ENCODE measurements at places on chromosomes 7 and 10. TPM values are rescaled to one million over a fixed set of nuclear protein-coding genes. Genes with fewer than 3 reads are reported as not detected.

GRCh38 chr7:8319115-8319514 lies 57.1 kb upstream of the ICA1 start:
- H3K4me3 ChIP-seq, result no peak overlapping the region
- DNase-seq, result no peak
- H3K27ac ChIP-seq, result no peak overlapping the region
- H3K36me3 ChIP-seq, result no peaks in the 10 kb centered on the region

DNA sequence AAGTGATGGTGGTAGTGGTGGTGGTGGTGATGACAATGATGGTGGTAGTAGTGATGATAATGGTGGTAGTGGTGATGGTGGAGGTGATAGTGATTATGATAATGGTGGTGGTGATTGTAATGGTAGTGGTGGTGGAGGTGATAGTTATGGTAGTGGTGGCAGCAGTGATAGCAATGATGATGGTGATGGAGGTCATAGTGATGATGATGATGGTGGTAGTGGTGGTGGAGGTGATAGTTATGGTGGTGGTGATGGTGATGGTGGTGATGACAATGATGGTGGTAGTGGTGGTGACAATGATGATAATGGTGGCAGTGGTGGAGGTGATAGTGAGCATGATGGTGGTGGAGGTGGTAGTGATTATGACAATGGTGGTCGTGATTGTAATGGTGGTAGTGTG lies 191.7 kb upstream of the RNF32 start:
- no peak overlapping the region for H3K27ac ChIP-seq
- H3K27me3 ChIP-seq, result peaks cover 8% of the 10 kb centered on the region
- H3K36me3 ChIP-seq, result no peaks in the 10 kb centered on the region
- DNase-seq, result no peak

GRCh38 chr10:516764-517163 lies 172.7 kb downstream of the DIP2C start:
- no peak overlapping the region for H3K4me3 ChIP-seq
- no peak overlapping the region for H3K27ac ChIP-seq
- no peaks in the 10 kb centered on the region for H3K36me3 ChIP-seq
- no peaks in the 10 kb centered on the region for H3K27me3 ChIP-seq
- peaks cover 4% of the 10 kb centered on the region for H3K4me1 ChIP-seq
- DNase-seq, result no peak

- DNase-seq, result peak; percentile 36
- H3K4me1 ChIP-seq, result no peaks in the 10 kb centered on the region
- no peaks in the 10 kb centered on the region for H3K27me3 ChIP-seq
- no peaks in the 10 kb centered on the region for H3K36me3 ChIP-seq
- no peak overlapping the region for H3K27ac ChIP-seq
These were observed 118.6 kb downstream of the SH3PXD2A start for GRCh38 chr10:103736763-103737162.

DNA sequence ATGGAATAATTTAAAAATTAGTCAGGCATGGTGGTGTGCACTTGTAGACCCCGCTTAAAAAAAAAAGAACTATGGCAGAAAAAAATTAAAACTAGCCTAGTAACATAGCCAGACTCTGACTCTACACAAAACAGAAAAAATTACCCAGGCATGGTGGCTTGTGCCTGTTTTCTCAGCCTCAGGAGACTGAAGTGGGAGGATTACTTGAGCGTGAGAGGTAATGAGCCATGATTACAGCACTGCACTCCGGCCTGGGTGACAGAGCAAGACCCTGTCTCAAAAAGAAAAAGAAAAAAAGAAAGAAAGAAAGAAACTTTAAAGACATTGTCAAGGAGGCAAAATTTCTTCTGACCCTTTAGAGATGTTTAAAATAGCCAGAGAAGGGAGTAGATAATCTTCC lies 109.0 kb upstream of the TMEM106B start:
- H3K27me3 ChIP-seq, result no peaks in the 10 kb centered on the region
- H3K27ac ChIP-seq, result no peak overlapping the region
- H3K4me3 ChIP-seq, result no peak overlapping the region
- H3K36me3 ChIP-seq, result no peaks in the 10 kb centered on the region
- no peaks in the 10 kb centered on the region for H3K4me1 ChIP-seq

DNA sequence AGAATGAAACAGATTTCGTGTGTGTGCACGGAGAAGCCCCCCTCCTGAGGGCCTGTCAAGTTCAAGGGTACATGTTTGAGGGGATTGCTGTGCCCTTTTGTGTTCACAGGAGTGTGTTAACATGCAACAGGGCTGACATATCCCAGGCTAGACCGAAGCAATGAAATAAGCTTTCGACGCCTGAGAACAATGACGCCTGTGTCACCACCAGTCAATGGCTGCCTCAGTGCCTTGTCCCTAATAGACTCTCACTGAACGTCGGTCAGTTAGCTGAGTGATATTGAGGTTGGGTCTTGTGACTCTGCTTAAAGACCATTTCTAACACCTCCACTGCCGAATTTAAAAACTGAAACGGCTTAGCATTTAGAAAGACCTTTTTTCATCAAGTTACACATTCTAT lies 175.2 kb upstream of the TCF7L2 start:
- no peaks in the 10 kb centered on the region for H3K4me1 ChIP-seq
- no peak overlapping the region for H3K4me3 ChIP-seq
- DNase-seq, result no peak
- no peaks in the 10 kb centered on the region for H3K27me3 ChIP-seq
- H3K36me3 ChIP-seq, result peaks cover 10% of the 10 kb centered on the region
- no peak overlapping the region for H3K27ac ChIP-seq

DNA sequence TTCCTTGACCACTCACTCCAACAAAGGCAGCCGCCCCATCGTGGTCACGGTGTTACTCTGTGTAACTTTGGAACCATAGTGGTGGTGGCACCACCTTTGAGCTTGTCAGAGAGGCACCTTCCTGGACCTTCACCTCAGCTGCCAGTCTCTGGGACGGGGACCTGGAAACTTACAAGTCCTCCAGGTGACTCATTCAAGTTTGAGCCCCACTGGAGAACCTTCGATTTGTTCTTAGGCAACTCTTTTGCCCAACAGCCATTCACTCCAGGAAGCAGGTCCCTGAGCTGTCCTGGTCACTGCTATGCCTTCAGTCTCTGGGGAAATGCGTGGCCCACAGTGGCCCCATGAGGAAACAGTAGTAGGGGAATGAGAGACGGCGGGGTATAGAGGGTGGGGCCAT lies 17.2 kb downstream of the STX1A start:
- no peak for DNase-seq
- H3K36me3 ChIP-seq, result peaks cover 29% of the 10 kb centered on the region
- H3K4me1 ChIP-seq, result peaks cover 16% of the 10 kb centered on the region

DNA sequence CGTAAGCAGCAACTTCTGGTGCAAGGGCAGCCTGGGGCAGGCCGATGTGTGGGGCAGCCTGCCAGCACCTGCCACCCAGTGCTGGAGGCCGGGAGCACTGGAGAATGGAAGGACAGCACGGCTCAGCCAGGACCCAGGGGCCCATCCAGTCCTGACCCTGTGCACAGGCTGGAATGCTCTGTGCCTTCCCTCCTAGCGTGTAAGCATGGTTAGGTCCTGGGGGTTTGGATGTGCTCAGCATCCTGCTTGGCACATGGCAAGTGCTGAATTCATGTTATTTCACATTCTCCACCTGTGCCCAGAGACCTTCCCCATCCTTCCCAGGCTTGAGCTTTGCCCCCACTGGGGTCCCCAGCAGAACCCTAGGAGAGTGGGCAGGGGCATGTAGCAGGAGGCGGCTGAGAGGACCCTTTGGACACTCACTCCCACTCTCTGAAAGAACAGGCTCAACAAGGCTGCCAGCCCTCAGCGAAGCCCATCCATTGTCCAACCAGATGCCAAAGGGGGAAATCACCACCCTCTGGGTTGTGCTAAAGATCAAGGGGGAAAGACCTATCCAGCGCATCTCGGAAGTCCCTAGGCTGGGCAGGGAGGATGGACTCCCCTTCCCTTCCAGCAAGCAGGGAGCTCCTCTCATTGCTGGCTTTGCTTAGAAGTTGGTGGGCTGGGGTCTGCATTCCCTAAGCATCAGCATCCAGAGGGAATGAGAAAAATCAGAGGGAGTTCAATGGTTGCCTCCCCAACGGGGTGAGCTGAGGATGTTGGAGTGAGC lies 29.7 kb downstream of the ANXA8 start:
- H3K4me3 ChIP-seq, result no peak overlapping the region
- peaks cover 7% of the 10 kb centered on the region for H3K27me3 ChIP-seq
- no peaks in the 10 kb centered on the region for H3K36me3 ChIP-seq
- peaks cover under 1% of the 10 kb centered on the region for H3K4me1 ChIP-seq
- H3K27ac ChIP-seq, result no peak overlapping the region

GRCh38 chr10:132110111-132110521 lies 44.4 kb downstream of the JAKMIP3 start:
- no peaks in the 10 kb centered on the region for H3K27me3 ChIP-seq
- no peak for DNase-seq
- no peaks in the 10 kb centered on the region for H3K36me3 ChIP-seq
- H3K4me3 ChIP-seq, result no peak overlapping the region
- H3K27ac ChIP-seq, result no peak overlapping the region

DNA sequence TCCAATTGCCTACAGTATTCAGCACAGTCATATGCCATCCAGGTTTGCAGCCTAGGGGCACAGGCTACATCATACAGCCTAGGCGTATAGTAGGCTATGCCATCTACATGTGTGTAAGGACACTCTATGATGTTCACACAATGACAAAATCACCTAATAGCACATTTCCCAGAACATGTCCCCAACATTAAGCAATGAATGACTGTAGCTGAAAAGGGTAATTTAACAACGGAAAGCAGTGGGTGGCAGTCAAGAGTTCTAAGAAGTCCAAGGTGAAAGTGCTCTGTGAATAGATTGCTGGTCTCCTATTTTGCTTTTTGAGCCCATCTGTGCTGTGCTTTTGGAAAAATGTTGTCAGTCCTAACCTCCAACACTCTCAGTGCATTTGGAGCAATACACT lies 162.6 kb downstream of the KLF6 start:
- peak; percentile 33 for DNase-seq
- H3K27ac ChIP-seq, result peak overlapping the region; percentile 77
- H3K4me1 ChIP-seq, result peaks cover 30% of the 10 kb centered on the region
- peaks cover 6% of the 10 kb centered on the region for H3K36me3 ChIP-seq
- H3K27me3 ChIP-seq, result no peaks in the 10 kb centered on the region
- no peak overlapping the region for H3K4me3 ChIP-seq

GRCh38 chr10:27388761-27389399 lies 115.2 kb upstream of the RAB18 start:
- H3K36me3 ChIP-seq, result no peaks in the 10 kb centered on the region
- H3K27me3 ChIP-seq, result peaks cover 26% of the 10 kb centered on the region
- no peaks in the 10 kb centered on the region for H3K4me1 ChIP-seq
- H3K4me3 ChIP-seq, result no peak overlapping the region
- no peak for DNase-seq

- H3K27me3 ChIP-seq, result no peaks in the 10 kb centered on the region
- H3K4me3 ChIP-seq, result no peak overlapping the region
- DNase-seq, result no peak
- H3K27ac ChIP-seq, result no peak overlapping the region
- H3K4me1 ChIP-seq, result peaks cover 30% of the 10 kb centered on the region
These were observed 355.1 kb upstream of the AOAH start for GRCh38 chr7:37079420-37079819.

DNA sequence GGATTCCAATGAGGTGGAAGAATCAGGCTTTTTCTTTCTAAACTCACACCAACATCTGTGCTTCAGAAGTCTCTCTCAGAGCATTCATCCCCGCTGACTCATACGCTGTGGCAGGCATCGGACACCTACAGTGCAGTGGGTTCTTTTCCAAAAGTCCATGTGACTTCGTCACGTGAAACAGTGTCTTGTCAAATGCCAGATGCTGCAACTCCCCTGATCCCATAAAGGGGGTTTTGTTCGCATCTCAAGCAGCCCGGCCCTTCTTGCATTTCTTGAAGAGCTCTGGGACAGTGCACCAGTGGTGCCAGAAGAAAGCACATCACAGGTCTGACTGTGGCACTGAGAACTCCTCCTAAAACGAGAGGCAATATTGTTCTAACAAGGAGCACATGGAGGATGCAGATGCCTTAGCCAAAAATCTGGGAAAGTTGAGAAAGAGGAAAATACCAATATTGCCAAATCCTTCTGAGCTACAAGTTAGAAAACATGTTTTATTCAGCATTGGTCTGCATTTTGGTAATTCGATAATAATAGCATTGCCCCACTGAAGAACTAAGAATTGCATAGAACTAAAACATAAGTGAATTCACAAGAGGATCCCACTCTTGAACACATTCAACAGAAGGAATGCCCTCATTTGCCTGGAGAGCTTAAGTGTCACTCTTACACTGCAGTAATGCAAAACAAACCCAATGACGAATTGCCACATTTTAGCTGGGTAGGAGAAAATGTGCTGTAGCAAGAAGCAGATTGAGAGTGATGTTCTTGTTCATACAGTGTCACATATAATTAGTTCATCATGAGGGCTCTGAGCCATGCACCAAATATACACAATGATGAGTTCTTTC lies 204.4 kb downstream of the CXCL12 start:
- H3K27ac ChIP-seq, result no peak overlapping the region
- H3K4me1 ChIP-seq, result no peaks in the 10 kb centered on the region
- no peak for DNase-seq
- H3K36me3 ChIP-seq, result no peaks in the 10 kb centered on the region
- H3K27me3 ChIP-seq, result peaks cover 4% of the 10 kb centered on the region

DNA sequence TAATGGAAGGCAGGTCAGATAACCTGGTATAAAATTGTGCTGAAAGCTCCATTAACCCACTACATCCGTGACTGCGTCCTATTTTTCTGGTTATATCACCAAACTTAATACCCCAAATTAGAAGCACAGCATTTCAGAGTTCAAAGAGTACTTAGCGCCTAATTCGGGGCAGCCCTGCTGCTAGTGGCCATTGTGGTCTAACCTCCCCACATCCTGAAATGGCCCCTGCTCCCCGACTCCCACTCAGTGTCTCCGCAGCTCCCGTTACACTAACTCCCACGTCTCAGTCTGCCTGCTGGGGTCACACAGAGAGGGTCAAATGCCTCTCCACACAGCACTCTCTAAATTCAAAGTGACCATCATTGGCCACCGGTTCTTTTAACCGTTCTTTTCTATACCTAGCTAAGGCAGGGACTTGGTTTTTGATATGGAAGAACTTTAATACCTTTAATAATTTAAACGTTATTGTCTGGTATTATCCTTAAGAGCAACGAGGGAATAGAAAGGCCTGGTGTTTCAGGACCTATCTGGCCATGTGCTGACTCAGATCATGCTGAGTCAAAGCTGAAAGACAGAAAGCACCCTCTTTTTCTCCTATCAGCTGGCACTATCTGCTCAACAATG lies 117.1 kb downstream of the KMT2E start:
- DNase-seq, result no peak
- H3K4me1 ChIP-seq, result peaks cover 37% of the 10 kb centered on the region
- H3K27ac ChIP-seq, result peak overlapping the region; percentile 47
- no peak overlapping the region for H3K4me3 ChIP-seq
- peaks cover 15% of the 10 kb centered on the region for H3K36me3 ChIP-seq
- no peaks in the 10 kb centered on the region for H3K27me3 ChIP-seq

- peaks cover 9% of the 10 kb centered on the region for H3K36me3 ChIP-seq
- no peaks in the 10 kb centered on the region for H3K27me3 ChIP-seq
- peak; percentile 15 for DNase-seq
- peaks cover 55% of the 10 kb centered on the region for H3K4me1 ChIP-seq
- peak overlapping the region; percentile 45 for H3K27ac ChIP-seq
- no peak overlapping the region for H3K4me3 ChIP-seq
These were observed 36.9 kb downstream of the WASL start for GRCh38 chr7:123711832-123712293.

- no peaks in the 10 kb centered on the region for H3K27me3 ChIP-seq
- peak overlapping the region; percentile 76 for H3K27ac ChIP-seq
These were observed 7.2 kb downstream of the WDR37 start for GRCh38 chr10:1063232-1063865.

Gene HABP2
- not detected for total RNA-seq

Gene ZP3
- total RNA-seq, result 7.9 TPM

Gene HMX3
- not detected for total RNA-seq

Gene GTF2IRD2
- total RNA-seq, result 2.6 TPM

Gene CTNNA3
- total RNA-seq, result not detected

Gene HPS1
- 53.2 TPM for total RNA-seq

Gene C7orf57
- 0.46 TPM for total RNA-seq

Gene NUPR2
- not detected for total RNA-seq
